ENCODE measurements at places on chromosomes 4 and X.

DNA sequence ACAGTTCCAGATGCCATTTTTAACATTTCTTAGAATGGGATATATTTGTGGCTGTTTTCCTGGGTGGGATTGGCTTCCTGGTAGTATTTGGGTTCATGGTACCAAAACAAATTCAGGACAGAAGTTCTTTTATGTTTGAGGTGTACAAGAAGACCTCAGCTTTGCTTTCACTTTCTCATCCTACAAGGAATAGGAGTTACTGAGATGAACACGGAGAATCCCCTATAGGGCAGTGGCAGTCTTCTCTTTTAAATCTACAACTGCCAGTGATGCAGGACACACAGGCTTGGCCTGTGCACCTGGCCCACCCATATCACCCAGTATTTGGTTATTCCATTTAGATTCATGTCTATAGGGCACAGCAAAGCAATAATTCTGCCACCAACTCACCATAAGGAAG lies 35.2 kb downstream of the SLC10A7 start:
- no peak for DNase-seq

DNA sequence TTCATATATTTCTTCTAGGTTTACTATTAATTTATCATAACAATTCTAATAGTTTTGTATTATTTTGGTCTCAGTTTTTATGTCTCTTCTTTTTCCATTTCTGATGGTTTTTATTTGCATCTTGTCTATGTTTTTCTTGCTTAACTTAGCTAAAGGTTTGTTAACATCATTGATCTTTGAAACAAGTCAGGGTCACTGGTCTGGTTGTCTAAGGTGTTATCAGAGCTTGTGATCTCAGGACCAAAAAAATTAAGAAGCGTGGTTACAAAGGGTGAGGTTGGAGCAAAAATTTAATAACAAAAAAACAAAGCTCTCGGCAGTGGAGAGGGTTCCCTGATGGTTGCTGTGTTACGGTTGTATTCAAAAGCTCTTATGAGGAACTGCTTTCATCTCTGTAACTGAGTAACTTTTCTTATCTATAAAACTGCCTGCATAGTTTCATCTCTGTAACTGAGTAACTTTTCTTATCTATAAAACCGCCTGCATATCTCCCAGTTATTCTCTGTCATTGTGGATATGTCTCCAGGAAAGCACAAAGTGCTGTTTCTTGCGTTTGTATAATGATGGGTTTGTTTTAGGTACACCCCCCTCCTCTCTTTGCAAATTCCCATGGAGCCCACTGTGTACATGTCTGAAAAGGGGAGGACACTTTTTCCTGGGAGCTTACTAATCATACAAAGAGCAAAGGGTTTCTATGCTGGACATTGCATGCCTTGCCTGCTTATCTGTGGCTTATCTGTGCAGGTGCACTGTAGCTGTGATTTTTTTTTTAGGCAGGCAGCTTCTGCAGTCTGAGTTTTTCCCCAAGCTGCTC lies 62.4 kb upstream of the UGT2B15 start:
- DNase-seq = no peak

DNA sequence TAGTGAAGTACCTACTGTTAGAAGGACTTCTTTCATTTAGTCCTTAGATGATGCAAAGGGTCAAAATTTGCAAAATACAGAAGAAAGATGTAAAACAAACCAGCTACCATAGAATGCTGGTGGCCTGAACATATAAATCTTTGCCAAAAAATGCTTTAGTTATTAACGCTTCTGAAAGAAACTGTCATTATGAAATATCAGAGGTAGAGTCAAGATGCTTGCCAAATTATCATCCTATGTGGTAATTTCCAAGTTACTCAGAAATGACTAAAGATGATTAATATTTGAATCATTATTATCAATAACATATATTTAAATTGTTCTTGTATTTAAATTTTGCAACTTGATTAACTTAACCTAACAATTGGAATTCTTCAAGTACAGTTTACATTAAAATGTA lies 588.4 kb upstream of the FAM241A start:
- no peak for DNase-seq

DNA sequence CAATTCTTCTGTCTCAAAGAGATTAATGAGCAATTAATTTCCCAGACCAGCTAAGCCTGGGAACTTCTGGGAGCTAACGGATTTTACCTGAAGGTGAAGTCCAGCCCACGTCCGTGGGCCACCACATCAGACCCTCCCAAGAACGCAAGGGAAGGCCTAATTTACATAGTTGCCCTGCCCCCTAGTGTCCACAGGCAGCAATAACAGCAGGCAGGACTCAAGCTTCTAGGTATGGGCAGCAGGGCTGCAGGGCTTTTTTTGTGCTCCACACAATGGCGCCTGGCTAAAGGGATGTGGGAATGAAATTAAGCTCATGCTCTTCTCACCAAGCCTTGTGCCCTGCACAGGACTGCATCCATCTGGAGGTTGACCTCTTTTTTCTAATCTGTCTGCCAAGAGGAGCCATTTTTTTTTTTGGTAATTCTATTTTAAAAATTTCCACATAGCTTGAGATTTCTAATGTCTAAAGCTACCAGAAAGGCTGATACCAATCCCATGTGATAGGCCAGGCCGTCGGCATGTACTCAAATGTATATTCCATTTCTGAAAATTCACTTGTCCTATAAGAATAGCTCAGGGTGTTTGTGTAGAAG lies 111.9 kb upstream of the TMEM164 start:
- no peak for DNase-seq

DNA sequence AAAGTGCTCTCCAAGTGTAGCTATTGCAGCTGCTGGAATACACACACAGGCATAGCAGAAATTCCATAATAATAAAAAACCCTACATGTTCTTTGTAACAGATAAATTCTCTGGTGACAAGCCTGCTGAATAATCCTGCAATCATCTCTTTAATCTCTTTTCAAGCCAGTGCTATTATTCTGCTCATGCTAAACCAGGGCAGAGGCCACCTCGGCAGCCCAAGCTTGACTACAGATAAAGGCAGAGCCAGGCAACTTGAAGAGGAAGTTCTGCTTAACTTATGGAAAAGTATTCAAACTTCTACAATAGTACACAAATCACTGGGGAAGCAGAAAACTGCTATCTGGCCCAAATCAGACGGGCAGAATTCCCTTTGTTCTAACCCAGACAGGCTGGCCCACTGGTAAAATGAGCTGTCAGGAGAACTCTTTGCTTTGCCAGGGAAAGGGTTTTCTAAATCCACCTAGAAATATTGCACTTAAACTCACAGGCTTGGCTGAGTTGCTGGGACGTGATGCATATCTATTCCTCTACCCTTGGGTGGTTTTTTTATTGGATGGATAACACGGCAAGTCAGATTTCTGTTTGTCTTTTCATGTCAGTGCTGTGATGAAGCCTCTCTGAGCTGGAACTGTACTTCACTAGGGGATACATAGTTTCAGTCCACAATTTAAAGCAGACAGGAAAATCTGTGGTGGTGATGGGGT lies 70.5 kb downstream of the GATB start:
- DNase-seq = peak; percentile 29

DNA sequence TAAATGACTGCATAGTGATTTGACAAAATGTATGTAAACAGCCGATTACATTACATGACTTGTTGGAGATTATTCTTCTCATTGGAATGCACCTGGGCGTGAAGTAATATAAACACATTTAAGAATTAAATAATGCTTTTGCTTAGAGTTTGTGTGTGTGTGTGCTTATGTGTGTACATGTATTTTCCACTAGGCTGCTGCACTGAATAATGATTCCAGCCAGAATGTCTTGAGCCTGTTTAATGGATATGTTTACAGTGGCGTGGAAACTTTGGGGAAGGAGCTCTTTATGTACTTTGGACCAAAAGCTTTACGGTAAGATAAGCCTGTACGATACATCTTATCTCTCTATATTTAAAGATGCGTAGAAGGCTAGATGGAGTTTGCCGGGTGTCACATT lies 12.6 kb downstream of the NEIL3 start:
- DNase-seq = no peak

GRCh38 chr4:19213388-19213787 lies 1038.3 kb upstream of the SLIT2 start:
- DNase-seq = no peak

- DNase-seq = no peak
Measured at GRCh38 chrX:134886002-134886596, 104.7 kb upstream of the SMIM10 start.

DNA sequence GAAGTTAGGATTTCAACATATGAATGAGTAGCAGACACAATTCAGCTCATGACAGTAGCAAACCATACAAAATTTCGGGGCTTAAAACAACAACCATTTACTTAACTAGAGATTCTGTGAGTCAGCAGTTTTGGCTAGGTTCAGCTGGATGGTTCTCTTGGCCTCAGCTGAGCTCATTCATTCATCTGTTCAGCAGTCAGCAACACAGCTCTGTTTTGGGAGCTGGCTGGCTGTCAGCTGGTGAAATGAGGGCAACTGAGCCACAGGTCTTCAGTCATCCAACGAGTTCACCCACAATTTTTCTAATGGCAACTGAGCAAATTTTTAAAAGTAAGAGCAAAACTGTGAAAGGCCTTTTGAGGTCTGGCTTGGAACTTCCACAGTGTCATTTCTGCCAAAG lies 2005.1 kb upstream of the AGA start:
- DNase-seq = no peak

GRCh38 chrX:14690553-14690952 lies 161.2 kb downstream of the GLRA2 start:
- no peak for DNase-seq

DNA sequence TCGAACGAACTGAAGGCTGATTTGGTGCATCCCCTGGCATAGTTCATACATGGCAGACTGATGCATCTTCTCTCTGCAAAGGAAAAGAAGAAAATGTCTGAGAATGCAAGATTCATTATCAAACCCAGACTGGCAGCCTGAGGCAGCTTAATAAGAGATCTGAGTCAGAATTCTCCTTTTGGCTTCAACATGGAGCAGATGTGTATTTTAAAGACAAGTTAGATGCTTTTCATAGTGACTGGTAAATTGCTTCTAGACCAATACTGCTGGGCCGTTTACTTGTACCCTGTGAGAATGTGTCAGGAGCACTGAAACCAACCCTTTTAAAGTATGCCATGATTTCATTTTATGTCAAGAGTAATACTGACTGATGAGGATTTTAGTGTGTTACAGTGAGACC lies 322.0 kb downstream of the NR3C2 start:
- DNase-seq = no peak

DNA sequence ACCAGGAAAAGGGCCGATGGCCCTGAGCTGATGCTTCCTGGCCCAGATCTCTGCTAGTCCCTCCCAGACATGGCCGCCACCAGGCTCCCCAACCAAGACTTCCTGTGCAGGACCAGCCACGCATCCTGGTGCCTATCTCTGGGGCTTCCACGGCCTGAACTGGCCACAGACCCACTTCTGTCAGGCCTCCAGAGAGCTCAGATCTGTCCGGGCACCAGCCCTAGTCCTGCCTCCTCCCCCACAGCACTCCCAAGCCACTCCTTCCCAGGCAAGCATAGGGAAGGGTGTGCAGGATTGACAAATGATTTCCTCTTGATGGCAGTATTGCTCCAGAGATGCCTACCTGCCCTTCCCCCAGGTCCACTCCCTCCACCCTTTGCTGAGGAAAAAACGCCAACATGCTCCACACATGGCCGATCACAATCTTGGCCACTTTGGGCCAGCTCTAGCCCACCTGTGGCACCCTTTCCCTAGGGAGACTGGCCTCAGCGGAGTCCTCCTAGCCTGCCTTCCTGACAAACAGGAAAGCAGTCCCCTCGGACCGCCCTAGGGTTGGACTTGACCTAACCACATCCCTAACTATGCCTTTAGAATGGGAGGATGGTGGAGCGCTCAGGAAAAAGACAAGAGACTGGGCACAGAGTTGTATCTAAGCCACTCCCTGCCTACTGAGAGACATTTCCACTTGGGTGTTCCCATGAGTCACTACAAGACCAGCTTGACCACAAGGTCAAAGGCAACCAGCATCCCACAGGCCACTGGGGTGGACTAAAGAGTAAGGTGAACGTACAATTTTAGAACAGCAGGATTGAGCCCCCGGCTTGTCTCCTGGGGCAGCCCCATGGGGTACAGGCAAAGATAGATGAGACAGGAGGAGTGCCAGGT lies 277.5 kb upstream of the AGTR2 start:
- DNase-seq = no peak

DNA sequence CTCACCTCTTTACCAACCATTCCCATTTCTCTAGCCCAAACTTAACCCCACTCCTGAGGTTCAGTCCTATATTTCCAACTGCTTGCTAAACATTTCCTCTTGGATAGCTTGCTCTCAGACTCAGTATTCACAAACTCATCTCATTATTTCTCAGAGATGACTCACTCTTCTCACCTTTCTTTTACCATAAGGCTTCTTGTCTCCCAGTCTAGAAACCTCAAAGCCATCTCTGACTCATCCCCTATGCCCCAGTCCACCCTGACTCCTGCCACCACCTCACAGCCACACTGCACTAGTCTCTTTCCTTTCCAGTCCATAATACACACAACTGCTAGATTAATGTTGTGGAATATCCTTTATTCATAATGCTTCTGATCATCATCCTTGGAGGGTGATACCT lies 4.8 kb downstream of the FRMPD3 start:
- DNase-seq = no peak

- DNase-seq = no peak
Measured at GRCh38 chrX:153394612-153395011, 6.5 kb downstream of the PNMA6E start.

GRCh38 chr4:73599182-73599581 lies 21.1 kb downstream of the RASSF6 start:
- DNase-seq = no peak

DNA sequence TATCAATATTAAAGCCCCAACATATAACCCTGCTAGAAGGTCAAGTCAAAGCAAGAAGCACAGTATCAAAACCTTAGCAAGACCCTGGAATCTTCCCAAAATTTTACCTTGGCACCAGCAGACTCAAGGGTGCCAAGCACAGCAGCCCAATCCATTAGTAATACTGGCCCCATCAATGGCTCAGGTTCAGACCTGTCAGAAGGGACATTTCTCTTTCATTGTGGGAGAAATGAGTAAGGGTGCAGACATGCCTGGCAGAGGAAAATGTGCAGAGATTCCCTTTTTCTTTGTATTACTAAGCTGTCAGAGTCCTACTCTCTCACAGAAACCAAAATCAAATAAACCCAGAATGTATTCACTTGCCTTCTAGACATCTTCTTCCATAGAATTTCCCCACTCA lies 203.9 kb downstream of the EVC2 start:
- DNase-seq = no peak

- DNase-seq = no peak
Measured at GRCh38 chr4:143353797-143354196, 17.1 kb downstream of the GAB1 start.

GRCh38 chrX:155968326-155968661 lies 29.2 kb upstream of the IL9R start:
- no peak for DNase-seq

GRCh38 chrX:150935467-150935866 lies 37.0 kb upstream of the CD99L2 start:
- DNase-seq = peak; percentile 44

DNA sequence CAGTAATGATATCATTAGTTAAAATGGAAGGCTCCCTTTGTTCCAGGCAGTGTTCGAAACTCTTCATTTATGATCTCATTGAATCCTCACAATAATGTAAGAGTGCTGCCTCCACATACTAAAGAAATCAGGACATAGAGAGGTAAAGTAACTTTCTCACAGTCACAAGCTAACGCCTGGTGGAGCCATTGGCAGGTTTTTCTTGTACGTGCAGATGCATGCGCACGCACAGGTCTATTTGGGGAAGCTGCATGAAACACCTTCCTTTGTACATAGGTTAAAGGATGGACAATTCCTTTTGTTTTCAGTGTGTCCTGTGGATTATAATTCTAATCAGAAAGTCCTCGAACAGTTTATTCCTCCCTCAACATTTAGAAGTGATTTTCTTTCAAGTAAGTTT lies 176.2 kb downstream of the RAPGEF2 start:
- no peak for DNase-seq
